NCI-H460 (cell line): ENCODE measurements at places on chromosomes 2 and 18.

DNA sequence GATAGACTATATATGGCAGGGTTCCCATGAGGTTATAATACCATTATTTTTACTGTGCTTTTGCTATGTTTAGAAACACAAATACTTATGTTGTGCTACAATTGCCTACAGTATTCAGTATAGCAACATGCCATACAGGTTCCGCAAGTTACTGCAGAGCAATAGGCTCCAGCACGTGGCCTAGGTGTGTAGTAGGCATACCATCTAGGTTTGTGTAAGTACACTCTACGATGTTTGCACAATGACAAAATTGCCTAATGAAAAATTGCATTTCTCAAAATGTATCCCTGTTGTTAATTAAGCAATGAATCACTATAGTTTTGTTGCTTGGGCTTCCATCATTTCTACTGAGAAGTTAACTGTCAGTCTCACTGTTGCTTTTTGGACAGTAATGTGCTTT is 9.8 kb downstream of the CD302 start:
- no peak for DNase-seq

GRCh38 chr2:128270672-128271596 is 47.7 kb downstream of the HS6ST1 start:
- DNase-seq = no peak

DNA sequence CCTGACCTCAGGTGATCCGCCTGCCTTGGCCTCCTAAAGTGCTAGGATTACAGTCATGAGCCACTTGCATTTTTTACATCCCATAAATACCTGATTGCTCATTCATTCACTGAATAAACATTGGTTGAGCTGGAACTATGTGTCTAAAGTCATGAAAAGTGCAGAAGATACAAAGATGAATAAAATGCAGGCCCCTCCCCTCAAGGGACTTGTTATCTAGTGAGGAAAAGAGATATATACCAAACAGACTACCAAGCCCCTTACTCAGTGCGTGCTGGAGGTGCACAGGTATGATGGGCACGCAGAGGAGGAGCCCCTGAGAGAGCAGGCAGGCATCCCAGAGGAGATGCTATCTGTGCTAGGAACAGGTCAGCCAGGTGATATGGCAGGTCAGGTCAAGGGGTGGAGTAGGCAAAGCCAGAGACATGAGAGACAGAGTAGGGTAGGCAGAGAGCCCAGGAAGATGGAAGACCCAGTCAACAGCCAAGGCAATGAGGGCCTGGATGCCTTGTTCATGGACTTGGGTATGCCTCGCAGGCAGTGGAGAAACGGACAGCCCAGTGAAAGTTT is 7.7 kb downstream of the FHL2 start:
- no peak for DNase-seq

GRCh38 chr2:230564805-230565779 is 147.6 kb upstream of the CAB39 start:
- DNase-seq = no peak

DNA sequence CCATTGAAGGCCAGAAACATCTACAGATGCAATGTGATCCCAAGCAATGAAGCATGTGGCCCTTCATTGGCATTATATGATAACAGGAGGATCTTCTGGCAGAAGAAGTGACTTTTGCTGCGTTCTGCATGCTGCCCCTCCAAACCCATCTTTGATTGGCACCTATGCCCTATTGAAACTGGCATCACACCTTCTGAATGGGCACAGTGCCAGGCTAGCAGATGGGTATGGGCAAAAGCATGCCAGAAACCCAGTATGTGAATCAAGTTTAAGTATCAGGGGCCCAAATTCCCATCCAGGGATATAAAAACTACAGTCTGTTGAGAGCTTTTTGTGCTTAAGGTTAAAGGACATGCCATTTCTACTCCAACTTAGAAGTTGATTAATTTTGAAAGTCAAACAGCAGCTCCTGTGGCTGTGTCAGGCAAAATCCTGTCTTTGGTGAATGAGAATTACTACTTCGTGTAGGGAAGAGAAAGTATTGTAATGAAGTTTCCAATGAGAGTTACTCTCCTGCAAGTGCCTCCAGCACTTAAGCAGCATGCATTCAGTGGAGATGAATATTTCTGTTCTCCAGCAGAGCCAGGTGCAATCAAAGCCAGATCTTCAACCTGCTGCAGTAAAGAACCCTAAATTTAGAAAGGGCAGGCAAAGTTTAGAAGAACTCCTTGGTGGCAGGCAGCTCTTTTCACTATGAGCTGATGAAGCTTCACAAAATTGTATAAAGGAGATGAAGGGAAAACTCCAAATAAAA is 8.6 kb downstream of the VRK2 start:
- DNase-seq = no peak

DNA sequence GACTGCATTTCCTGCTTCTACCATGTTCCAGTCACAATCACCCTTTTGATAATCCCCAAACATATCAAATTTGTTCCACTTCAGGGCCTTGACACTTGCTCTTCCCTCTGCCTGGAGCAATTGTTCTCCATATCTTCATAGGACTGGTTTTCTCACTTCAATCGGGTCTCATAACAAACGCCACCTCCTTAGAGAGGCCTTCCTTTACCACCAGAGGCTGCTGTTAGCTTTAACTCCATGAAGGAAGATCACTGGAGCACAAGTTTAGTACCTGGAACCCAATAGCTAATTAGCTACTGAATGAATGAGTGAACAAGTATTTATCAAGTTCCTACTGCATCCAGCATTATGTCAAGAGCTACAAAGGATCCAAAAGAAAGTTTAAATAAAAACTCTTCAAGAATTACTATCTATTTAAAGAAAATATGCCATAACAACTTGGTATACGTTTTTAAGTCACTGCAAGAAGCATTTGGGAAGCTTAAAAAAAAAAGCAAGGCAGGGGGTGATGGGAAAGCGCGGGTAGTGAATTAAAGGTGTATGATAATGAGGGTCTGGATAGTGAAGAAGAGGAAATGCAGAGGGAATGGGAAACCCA is 58.8 kb downstream of the BAZ2B start:
- peak; percentile 36 for DNase-seq

DNA sequence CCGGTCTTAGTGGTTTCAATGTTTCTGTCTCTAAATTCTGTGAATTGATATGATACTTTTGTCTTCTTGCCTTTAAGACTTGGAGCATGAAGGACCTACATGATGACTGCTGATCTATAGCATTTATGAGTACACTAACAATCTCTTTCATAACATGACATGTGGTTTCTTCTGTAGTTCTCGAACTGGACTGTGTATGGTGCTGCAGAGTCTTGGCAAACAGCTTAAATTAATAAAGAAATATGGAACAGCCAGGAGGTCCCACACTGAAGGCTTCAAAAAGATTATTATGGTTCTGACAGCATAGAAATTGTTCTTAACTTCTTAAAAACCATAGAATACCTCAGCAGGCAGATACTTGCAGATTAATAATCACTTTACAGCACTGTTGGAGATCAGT is 145.0 kb downstream of the DCC start:
- DNase-seq = no peak

DNA sequence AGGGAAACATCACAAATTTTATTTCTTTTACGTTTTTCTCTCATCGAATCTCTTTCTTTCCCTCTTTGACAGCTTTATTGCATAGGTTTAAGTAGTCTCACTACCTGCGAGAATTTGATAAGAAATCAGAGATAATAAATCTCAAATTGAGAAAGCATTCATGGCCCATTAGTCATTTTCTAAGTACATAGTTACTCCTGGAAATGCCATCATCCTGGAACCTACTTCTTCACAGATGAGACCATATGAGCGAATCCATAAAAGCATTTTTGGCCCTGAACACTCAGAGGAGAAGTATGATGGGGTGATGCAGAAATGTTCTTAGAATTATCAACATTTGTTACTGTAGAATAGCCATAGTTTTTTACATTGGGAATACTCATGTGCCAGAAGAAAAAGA is 138.0 kb upstream of the ARHGAP28 start:
- no peak for DNase-seq

DNA sequence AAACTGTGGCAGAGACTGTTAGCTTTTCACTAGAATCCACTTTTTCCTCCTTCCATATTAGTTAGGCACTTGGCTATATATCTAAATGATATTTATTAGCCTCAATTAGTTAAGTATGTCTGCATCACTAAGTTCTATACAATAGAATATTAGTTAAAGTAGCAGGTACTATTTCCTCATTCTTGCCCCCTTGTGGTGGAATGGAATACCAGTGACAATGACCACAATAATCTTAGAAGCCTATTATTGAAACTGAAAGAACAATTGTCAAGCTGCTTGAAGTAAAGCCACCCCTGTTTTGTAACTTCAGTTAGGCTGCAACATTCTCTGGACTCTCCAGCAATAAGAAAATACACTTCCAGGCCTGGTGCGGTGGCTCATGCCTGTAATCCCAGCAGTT is 476.3 kb upstream of the VWC2L start:
- DNase-seq = peak; percentile 11

GRCh38 chr2:217121565-217121964 is 261.7 kb upstream of the TNP1 start:
- DNase-seq = no peak

DNA sequence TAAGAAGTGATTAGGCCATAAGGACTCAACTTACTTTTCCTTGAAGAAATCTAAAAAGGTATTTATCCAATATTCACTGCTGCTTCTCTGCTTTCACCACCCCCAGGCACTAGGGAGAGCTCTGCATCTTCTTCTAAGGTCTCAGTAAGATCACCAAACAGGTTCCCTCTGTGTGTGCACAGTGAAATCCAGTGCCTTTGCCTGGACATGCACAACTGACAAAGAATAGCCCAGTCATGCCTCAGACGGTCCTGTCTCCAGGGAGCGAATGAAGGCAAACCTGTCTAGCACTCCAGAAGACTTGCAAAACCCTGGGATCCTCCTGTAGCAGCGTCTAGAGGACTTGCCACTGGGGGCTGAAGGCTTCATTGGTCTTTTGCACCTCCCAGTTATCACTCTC is 344.5 kb upstream of the LRATD1 start:
- no peak for DNase-seq

DNA sequence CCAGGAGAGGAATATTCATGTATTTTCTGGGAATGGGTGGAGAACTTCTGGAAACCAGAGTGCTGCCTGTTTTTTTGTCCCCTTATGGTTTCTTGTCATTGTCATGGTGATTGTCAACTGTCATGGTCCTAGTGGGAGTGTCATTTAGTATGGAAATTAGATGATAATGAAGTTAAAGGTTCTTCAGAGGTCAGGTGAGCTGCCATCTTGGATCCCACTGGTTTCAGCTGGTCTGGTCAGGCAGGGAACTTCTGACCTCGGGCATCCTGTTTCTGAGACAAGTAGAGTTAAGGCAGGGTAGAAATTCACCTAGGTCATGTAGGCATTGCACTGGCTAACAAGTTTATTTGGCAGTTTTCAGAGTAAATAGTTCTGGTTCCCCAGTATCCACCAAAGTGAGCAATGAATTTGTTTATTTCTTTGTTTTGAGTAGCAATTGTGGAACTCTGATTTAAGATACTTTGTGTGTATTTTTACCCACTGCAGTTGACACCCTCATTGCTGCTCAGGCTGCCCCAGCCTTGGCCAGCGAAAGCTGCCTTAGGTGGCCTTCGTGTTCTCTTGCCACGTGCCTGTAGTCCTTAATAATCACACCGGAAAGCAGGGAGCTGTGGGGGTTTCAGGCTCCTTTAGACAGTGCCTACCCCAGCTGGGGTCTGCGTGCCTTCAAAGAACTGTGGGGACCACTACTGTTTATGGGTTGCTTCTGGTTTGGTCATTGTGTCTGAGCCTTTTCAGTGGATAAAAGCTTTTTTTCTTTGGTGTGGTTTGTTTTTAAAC is 48.7 kb downstream of the NCK2 start:
- no peak for DNase-seq

DNA sequence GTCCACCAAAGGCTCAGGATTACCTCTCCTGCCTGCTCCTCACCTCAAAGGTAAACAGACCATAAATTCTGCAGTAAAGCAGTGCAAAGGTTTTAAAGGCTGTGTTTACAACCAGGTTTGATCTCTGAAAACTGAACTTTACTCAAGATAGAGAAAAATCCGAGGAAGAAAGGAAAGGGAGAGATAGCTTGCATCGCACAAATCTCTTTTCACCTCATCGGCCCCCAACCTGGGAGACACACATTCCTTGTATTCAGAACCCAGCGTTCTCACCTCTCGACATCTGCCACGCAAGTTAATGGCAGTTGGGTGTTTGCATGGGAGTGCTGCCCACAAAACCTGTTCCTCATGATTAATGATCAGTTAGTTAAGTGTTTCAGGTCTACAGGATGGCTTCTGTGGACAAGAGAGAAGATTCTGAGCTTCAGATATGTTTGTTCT is 72.6 kb downstream of the GATA6 start:
- no peak for DNase-seq

GRCh38 chr2:159506764-159507440 is 109.4 kb downstream of the BAZ2B start:
- DNase-seq = no peak

DNA sequence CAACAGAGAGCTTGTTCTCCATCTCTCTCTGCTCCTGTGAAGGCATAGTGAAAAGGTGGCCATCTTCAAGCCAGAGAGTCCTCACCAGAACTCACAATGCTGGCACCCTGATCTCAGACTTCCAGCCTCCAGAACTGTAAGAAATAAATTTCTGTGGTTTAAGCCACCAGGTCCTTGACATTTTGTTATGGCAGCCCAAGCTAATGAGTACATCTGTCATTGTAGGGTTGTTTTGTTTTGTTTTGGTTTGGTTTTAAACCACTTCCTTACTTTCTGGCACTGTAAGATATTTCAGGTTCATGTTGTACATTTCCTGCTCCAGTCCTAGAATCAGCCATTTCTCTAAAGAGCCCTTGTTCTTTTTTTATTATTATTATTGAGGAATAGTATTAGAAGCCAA is 171.2 kb downstream of the CPS1 start:
- no peak for DNase-seq

DNA sequence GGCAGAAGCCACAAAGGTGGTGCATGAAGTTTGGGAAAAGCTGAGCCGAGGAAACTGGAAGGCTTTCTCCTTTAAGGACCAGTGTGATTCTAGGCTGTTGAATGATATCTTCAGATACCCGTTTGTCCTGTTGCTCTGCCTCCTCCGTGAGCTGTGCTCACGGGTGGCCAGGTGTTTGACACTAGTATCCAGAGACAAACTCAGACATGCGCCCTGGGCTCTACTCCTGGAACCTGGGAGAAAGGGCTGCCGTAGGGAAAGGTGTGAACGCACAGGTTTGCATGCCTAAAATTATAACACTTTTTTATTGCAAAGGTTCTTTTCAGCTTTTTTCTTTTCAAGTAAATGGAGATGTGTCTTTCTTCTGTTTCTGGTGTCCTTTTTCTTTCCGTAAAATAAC is 81.6 kb downstream of the AGAP1 start:
- DNase-seq = no peak

DNA sequence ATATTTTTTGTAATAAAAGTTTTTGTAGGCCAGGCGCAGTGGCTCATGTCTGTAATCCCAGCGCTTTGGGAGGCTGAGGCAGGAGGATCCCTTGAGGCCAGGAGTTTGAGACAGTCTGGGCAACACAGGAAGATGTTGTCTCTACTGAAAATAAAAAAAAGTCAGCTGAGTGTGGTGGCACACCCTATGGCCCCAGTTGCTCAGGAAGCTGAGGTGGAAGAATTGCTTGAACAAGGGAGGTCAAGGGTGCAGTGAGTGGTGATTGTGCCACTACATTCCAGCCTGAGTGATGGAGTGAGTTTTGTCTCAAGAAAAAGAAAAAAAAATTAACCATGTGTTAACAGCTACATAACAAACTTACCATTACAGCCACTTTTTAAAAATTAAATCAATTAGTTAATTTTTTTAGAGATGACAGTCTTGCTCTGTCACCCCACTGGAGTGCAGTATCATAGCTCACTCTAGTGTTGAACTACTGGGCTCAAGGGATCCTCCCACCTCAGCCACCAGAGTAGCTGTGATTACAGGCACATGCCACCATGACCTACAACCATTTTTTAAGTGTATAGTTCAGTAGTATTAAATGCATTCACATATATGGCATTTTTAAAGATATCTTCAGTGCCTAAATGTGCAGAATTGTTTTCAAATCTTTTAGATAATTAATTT is 67.2 kb upstream of the ACYP2 start:
- DNase-seq = no peak
